Left renal cortex interstitium (tissue), 4 donors: ENCODE measurements at places on chromosomes 4 and X. TPM values are rescaled to one million over a fixed set of nuclear protein-coding genes. Genes with fewer than 3 reads are reported as not detected.

DMRTC1 gene
- 0.96 TPM for polyA plus RNA-seq

HDX gene
- polyA plus RNA-seq: 6.5 TPM

ZMAT1 gene
- polyA plus RNA-seq: 19.8 TPM

RHOXF2B gene
- 0.14 TPM for polyA plus RNA-seq

RNF4 gene
- 71.8 TPM for polyA plus RNA-seq

AMER1 gene
- 7.9 TPM for polyA plus RNA-seq

PTTG2 gene
- not detected for polyA plus RNA-seq

FAAH2 gene
- 12.7 TPM for polyA plus RNA-seq

SUPT20HL1 gene
- polyA plus RNA-seq: not detected

ITIH6 gene
- 0.11 TPM for polyA plus RNA-seq

LEF1 gene
- 73.8 TPM for polyA plus RNA-seq

POU3F4 gene
- 5.3 TPM for polyA plus RNA-seq

FGFBP1 gene
- not detected for polyA plus RNA-seq

FATE1 gene
- not detected for polyA plus RNA-seq

TRMT44 gene
- polyA plus RNA-seq: 15.2 TPM

ETNPPL gene
- 0.25 TPM for polyA plus RNA-seq

USP17L13 gene
- not detected for polyA plus RNA-seq

P2RY10 gene
- 0.22 TPM for polyA plus RNA-seq

MAGEE2 gene
- 1.0 TPM for polyA plus RNA-seq

SSX1 gene
- not detected for polyA plus RNA-seq

HMGN5 gene
- polyA plus RNA-seq: 40.1 TPM

SPIN3 gene
- polyA plus RNA-seq: 26.4 TPM

TEX13B gene
- polyA plus RNA-seq: not detected

PAQR3 gene
- polyA plus RNA-seq: 17.5 TPM

FGD1 gene
- 20.7 TPM for polyA plus RNA-seq

CSN1S1 gene
- polyA plus RNA-seq: not detected

EGFL6 gene
- polyA plus RNA-seq: 36.6 TPM

SATL1 gene
- 0.84 TPM for polyA plus RNA-seq

PABPC1L2B gene
- polyA plus RNA-seq: not detected

IL13RA2 gene
- polyA plus RNA-seq: 1.4 TPM

RAB41 gene
- 1.0 TPM for polyA plus RNA-seq

AKAP14 gene
- 0.34 TPM for polyA plus RNA-seq

DCLK2 gene
- polyA plus RNA-seq: 11.9 TPM

PLP1 gene
- 5.0 TPM for polyA plus RNA-seq

UNC5C gene
- 37.0 TPM for polyA plus RNA-seq

CT45A2 gene
- not detected for polyA plus RNA-seq

ZAR1 gene
- not detected for polyA plus RNA-seq

CXXC4 gene
- polyA plus RNA-seq: 10.1 TPM

DOCK11 gene
- polyA plus RNA-seq: 20.8 TPM

EDA2R gene
- 0.59 TPM for polyA plus RNA-seq

GAGE13 gene
- polyA plus RNA-seq: not detected

CYBB gene
- polyA plus RNA-seq: 11.6 TPM

SPATA4 gene
- polyA plus RNA-seq: 2.3 TPM

TMPRSS11F gene
- polyA plus RNA-seq: not detected

CFAP47 gene
- 0.49 TPM for polyA plus RNA-seq

PNMA5 gene
- 0.16 TPM for polyA plus RNA-seq

CXCL11 gene
- polyA plus RNA-seq: 0.17 TPM

JCHAIN gene
- 0.87 TPM for polyA plus RNA-seq

FGF13 gene
- 25.9 TPM for polyA plus RNA-seq

MAGEA8 gene
- 0.28 TPM for polyA plus RNA-seq

LANCL3 gene
- 0.22 TPM for polyA plus RNA-seq

LAMP2 gene
- 155 TPM for polyA plus RNA-seq

TEC gene
- 2.4 TPM for polyA plus RNA-seq
